ENCODE measurements at places on chromosomes 6 and 20.
A peak's percentile ranks its signal among the peaks of the same experiment; 100 is the strongest.

GRCh38 chr6:38323216-38323615, 316.5 kb downstream of the BTBD9 start:
- DNase-seq: no peak

GRCh38 chr20:51463560-51463959, 79.0 kb downstream of the NFATC2 start:
- DNase-seq: no peak

DNA sequence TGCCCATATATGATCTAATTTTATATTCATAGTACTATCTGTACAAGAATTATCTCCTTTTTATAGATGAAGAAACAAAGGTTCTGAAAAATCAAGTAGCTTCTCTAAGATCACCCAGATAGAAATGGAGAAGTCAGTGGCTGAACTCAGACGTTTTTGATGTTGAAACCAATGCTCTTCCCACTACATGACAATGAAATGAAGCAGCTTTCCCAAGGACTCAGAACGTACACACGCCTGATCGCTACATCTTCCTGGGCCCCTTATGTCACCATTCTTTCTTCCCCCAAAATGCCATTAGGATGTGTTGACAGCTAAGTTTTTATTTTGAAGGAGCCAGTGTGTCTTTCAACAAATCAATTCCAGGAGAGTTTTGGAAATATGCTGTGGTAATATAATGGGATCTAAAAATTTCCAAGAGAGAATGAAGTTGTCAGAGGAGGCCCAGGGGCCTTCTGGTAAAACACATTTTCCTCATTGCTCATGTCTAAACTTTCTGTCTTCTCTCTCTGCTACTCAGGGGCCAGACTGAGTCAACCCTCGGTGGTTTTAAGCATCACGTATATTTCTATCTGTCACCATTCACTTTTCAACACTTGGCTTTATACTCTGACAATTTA, 98.1 kb upstream of the COL21A1 start:
- DNase-seq: no peak

- DNase-seq: no peak
These were observed 81.7 kb upstream of the RIPOR2 start for GRCh38 chr6:25017486-25017885.

- no peak for DNase-seq
These were observed 6.5 kb upstream of the DST start for GRCh38 chr6:56649053-56649769.

DNA sequence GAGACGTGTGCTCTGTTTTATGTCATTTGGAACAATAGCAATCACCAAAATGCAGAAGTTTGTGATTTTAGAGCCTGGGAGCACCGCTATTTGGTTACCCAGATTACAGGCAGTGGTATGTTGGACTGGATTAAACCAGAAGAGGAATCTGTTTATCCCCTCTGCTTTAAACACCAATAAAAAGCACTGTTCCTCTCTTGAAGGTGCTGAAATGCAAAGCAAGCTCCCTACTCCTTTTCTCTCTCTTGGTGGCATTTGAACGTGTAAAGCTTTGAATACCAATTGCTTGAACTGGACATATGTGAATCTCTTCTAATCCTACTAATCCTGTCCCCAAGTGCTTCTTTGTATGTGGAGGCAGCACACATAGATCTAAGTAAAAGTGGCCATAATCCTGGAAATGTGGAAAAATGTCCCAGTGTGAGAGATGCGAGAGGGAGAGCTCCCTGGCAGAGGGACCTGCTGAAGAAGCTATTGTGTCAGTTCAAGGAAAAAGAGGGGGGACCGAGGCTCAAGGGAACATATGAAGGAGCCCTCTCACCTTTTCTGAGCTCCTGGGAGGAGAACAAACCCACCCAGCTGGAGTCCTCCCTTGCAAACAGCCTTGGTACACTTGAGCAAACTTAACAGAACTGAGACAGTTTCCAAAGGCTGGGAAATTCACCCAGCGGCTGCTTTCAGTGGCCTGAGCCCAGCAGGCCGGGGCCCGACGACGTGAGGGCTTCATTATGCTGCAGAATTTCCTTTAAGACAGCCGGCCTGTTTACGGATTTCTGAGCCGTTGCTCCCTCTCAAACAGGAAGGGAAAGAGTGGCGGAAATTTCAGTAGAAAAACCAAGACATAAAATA, 18.8 kb upstream of the OLIG3 start:
- no peak for DNase-seq

DNA sequence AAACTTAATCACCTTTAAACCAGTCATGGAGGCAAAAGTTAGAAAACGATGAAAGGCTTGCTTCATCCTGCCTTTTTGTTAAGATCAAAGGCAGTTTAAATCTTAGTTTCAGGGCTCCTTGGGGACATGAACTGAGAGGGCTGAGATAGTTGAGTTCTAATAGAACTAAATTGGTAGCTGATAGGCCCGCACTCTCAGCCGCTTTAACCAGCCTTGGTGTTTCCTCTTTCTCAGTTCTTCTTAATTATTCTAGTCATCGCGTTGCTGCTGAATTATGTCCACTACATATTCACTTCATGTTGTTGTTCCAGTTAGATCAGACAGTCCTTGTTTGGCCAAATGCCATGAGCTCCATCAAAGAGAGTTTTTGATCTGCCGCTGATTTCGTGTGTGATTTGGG, 72.5 kb downstream of the ANKS1A start:
- DNase-seq: no peak

GRCh38 chr6:78861509-78861908, 5.8 kb upstream of the IRAK1BP1 start:
- no peak for DNase-seq

GRCh38 chr20:33233129-33233774, 2.5 kb upstream of the BPIFA1 start:
- DNase-seq: no peak

GRCh38 chr6:16496991-16497801, 258.8 kb downstream of the GMPR start:
- no peak for DNase-seq

DNA sequence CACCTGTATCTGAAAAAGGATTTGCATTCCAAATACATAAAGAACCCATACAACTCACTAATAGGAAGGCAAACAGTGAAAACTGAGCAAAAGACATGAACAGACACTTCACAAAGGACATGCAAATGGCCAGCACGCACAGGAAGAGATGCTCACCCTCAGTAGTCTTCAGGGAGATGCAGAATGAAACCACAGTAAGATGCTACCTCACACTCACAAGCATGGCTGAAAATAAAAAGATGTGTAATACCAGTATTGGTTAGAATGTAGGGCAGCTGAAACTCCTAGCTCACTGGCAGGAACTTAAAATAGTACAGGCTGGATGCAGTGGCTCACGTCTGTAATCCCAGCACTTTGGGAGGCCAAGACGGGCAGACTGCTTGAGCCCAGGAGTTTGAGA, 64.6 kb downstream of the SNX5 start:
- DNase-seq: no peak

DNA sequence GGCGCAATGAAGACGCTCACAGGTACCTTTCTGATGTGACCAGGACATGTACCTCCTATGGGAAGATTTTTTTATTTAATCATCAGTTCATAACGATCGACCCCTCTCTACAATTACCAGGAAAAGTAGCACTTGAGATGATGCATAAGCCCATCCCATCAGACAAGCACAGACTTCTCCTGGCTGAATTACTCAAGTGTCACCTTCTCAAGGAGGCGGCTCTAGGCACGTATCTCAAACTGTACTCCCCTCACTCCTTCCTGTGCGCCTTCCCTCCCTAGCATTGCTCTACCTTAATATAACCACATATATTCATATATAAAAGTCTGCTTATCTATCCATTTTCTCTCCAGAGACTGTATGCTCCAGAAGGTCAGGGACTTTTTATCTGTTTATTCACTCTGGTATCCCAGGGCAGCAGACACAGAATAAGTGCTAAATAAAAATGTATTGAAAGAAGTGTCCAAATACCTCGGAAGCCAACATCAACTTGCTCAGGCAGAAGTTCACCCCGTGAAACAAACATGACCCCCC, 71.5 kb downstream of the CNKSR3 start:
- DNase-seq: no peak

DNA sequence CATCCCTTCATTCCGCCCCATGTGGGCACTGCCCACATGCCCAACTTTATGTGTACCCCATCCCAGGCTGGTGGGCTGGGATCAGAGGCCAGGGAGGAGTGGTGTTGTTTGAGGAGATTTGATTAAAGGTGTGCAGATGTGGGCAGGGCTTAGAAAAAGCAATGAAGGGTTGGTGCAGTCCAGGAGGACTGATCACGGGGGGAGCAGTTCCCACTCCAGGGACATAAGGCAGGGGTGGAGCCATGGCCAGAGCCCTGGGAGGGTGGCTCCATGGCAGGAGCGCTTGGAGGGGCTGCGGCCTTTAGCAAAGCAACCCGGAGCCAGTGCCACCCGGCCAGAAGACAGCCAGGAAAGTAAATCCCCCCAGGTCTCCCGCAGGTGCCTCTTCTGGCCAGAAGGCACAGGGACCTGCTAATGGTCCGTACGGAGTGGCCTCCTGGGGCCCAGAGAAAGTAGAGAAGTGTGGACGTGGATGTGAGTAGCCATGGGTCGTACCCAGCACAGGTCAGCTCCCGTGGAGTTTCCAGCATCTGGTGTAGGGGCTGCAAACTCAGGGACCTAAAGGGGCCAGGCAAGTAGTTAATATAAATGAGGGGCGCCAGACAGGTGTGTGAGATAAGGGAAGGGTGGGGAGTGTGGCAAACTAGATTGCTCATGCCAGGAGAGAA, 62.1 kb upstream of the APCDD1L start:
- no peak for DNase-seq

DNA sequence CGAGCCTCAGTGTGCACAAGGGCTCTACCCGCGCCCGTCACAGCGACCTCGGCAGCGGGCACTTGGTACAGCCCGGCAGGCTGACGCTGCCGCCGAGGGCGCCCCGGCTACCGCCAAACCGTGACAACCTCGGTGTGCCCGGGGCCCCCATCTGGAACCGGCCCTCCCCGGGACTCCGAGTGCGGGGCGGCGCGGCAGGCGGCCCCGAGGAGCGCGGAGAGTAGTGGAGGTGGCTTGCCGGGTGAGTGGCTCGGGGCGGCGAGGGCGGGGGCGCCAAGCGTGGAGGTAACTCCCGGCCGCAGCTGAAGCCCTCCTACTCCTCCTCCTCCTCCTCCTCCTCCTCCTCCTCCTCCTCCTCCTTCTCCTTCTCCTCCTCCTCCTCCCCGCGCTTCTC, at the start of gene ISM1:
Gene ISM1 (plus strand): TSS at position 371 of the 394 bp plus-strand sequence. CDS start 503 bp downstream, outside the sequence.
- DNase-seq: no peak

DNA sequence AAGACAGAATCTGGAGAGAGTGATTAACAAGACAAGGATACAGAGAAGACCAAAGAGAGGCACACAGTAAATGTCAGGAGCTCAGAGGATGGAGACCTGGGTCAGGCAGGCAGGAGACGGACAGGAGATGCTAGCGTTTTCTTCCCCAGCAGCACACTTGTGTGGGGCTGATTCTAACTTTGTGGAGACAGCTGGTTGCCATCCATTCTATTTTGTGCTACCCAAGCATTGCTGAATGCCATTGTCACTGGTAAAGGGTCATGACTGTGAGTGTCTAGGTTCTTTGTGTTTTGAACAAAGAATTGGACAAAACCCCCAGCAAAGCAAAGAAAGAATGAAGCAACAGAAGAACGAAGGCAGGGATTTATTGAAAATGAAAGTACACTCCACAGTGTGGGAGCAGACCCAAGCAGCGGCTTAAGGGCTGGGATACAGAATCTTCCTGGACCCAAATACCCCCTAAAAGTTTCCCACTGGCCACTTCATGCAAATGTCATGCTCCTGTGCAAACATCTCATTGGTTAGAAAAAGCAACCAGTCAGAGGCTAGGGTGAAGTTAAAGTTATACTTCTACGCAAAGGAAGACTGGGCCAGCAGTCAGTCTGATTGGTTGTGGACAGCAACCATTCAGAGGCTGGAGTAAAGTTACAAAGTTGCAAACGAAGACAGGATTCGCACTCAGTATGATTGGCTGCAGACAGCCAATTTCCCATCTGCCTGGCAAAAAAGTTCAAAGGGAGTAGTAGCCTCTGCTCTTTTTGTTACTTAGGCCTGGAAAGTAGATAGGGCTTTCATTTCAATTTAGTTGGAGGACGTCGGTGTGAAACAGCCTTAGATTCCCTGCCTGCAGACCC, 17.5 kb downstream of the PTK7 start:
- DNase-seq: no peak

DNA sequence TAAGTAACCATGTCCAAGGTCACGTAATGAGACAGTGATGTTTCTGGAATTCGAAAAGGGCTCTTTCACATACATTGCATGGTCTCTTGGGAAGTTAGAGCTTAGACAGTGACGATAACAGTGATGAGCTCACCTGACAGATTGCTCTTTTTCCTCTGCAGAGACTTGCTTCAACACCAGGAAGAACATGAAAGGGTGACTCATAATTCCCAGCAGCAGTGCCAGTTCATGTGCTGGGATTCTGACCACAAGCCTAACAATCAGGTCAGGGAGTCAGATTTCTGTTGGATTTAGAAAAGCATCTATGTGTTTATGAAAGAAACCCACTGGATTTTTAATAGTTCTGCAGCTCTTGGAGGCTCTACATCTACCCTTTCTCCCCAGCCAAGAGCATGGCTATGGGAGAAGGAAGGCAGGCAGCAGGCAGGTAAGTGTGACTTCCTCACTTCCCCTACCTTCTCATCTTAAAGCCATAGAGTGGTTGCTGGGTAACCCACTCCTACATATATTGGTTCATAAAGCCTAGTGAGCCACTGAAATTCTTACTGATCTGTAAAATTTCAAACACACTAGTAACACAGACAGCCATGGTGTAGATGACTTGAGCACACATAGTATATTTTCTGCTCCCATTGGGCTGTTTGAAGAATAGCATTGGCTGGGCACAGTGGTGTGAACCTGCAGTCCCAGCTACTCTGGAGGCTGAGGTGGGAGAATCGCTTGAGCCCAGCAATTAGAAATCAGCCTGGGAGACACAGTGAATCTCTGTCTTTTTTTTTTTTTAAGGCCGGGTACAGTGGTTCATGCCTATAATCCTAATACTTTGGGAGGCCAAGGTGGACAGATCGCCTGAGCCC, 44.4 kb upstream of the LOC128125822 start:
- DNase-seq: peak; percentile 94

DNA sequence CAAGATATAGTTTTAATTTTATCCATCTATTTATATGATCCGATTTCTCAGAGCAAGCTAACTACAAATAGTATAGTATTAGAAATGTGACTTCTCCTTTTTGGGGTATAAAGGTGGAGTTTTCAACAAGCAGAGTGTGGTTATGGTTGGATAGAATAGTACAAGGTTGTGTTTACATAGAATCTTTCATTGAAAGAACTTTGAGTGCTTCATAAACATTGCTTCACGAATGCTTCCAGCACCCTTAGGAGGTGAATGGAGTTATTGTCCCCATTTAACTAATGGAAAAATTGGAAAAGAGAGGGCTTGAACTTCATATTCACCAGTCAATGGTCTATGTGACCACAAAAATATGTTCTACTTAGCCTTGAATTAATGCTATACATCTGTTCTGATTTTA, 134.1 kb upstream of the CITED2 start:
- DNase-seq: no peak

GRCh38 chr6:10411971-10412460, 2.9 kb downstream of the TFAP2A start:
- no peak for DNase-seq

Measured in brain pericyte (primary cell).